ENCODE measurements at places on chromosomes 3 and 15.

DNA sequence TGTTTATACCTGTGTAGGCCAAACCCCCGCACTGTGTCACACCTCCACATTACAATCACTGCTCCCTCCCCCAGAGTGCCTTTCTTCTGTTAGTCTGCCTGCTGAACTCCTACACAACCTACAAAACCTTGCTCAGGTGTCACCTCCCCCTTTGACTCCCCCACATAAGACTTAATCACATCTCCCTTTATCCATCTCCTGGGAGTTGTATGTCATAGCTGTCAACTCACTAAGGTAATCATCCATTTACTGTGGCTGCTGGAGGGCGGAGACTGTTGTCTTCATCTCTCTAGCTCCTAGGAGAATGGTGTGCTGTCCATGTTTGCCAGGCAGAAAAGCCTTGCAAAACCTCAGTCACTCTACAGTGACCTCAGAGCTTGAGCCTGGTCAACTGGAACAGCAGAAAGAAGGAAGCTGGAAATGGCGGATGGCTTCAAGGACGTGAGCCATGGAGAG, 43.8 kb downstream of the ZNF710 start:
- DNase-seq: no peak

DNA sequence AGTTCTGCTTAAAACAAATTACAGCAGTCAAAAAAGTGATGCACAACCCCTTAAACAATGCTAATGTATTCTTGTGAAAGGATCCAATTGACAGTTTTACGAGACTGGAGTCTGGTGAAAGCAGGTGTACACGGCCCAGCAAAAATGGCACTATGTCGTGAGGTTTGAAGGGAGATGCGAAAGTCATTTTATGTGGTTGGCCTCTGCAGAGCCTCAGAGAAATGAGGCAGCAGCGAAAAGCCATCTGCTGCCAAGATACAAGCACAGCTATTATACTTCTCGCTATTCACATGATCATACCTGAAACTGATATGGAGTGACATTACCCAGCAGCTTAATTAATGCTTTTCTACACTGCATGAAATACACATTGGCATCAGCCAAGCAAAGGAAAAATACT, 36.4 kb downstream of the MECOM start:
- DNase-seq: no peak

GRCh38 chr3:194312186-194312742, 38.9 kb downstream of the CPN2 start:
- no peak for DNase-seq

GRCh38 chr3:14861031-14861430, 42.3 kb downstream of the FGD5 start:
- no peak for DNase-seq

GRCh38 chr3:33860373-33861050, 62.1 kb downstream of the PDCD6IP start:
- DNase-seq: no peak

DNA sequence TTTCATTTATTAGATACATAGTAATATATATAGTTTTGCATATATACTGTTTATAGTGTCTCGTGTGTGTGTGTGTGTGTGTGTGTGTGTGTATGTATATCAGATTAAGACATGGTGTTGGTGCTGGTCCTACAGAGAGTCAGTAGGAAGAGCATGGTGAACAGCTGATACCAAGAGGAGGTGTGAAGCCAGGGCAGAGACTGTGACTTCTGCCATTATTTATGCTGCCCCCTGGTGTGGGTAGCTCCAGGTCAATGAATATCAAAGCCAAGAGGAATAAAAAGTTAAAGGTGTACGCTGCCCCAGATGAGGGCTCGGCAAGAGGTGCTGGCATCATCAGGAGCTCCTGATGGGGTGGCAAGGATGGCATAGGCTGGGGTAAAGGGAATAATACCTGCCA, 299.5 kb upstream of the RASGRP1 start:
- no peak for DNase-seq

DNA sequence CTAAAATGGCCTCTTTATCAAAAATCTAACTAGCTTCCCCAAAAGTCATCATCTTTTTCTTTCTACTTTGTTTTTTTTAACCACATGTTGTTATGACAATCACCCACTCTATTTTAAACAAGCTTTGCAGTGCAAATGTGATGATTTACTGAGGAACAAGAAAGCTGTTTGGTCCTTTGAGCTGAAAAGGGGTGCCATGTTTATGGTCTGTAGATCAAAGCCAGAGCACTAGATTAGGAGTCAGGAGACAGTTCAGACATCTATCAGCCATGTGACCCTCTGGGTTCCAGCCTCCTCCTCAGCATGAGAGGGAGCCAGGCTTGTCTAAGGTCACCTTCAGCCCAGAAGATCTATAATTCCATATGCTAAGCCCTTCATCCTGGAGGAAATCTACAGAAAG, 65.9 kb downstream of the RPL22L1 start:
- DNase-seq: no peak

DNA sequence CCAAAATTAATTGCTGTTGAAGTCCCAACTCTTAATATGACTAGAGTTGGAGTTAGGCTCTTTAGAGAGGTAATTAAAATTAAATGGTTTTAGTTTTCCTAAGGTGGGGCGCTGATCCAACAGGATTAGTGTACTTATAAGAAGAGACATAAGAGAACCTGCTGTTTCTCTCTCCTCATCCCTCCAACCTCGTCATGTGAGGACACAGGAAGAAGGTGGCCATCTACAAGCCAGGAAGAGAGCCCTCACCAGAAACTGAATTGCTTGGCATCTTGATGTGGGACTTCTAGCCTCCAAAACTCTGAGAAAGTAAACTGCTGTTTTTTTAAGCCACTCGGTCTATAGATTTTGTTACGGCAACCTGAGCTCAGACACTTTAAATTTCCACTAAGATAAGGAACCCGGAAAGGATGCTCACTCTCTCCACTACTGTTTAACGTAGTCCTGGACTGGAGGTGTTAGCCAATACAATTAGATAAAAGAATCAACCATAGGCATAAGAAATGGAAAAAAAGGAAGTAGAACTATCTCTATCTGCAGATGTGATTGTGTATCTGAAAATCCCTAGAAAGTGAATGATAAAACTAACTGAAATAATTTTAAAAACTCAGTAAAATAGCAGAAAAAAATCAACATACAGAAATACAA, 26.8 kb downstream of the DCBLD2 start:
- no peak for DNase-seq

DNA sequence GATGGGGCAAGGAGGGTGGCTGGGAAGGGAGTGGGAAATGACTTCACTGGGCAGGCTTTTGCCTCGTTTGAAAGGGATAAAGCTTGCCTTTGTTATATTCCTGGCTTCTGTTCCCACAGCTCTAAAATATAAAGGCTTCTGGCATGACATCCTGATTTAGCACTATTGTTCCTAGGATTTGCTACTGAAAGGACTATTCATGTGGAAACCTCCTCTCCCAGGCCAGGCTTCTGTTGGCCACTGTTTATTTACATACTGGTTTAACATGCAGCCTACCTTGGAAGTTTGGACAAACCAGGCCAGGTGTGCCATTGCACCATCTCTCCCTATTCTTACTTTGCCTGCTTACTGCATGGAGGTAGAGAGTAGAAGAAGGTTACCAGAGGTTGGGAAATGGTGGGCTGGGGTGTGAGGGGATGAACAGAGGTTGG, 2.4 kb upstream of the LMCD1 start:
- no peak for DNase-seq

GRCh38 chr3:122993124-122993978, 34.2 kb downstream of the SEMA5B start:
- no peak for DNase-seq

DNA sequence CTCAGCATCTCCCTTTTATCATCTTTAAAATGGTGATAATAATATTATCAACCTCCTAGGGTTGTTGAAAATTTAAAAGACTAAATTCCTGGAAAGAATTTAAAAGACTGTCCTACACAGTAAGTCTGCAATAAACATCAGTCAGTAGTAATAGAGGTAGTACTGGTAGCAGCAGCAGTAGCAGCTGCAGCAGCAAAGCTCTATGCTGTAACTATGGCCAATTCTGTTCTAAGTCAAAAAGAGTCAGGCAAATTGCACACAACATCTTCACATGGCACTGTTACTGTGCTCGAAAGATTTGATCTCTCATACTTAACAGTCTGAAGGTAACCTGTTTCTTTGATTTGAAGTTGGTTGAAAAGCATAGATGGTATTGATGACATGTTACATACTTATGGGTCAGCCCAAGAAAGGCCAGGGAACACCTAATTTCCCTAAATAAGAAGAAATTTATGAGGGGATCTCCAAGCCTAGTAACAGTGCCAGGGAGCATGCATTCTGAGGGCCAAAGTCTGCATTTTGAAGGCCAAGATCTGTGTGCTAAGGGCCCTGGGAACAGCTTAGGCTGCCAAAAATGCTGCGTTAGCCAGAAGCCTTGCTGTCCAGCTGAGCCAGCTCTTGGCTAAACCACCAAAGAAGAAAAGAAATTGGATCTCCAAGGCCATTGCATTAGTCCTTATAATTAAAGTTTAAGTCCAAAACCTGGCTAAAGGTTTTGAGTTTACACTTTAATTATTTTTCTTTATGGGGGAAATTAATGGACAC, 68.2 kb downstream of the SIDT1 start:
- no peak for DNase-seq

- DNase-seq: no peak
Observed at GRCh38 chr15:72173864-72174550, 23.6 kb downstream of the GRAMD2A start.

DNA sequence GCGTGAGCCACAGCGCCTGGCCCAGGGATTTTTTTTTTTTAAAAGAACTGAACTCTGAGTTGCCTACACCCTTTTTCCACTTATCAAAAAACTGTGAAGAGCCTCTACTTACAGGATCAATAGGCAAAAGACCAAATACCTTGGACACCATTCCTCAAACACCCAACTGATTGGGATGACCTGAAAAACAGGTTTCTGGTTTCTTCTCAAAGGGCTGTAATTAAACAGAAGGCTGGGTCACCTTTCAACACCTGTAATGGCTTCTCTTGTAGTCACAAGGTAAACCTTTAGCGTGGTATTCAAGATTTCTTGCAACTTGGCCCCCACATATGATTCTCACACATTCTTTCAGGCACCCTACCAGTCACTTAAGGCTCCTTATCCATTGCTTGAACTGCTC, 38.4 kb upstream of the PLXND1 start:
- DNase-seq: no peak

DNA sequence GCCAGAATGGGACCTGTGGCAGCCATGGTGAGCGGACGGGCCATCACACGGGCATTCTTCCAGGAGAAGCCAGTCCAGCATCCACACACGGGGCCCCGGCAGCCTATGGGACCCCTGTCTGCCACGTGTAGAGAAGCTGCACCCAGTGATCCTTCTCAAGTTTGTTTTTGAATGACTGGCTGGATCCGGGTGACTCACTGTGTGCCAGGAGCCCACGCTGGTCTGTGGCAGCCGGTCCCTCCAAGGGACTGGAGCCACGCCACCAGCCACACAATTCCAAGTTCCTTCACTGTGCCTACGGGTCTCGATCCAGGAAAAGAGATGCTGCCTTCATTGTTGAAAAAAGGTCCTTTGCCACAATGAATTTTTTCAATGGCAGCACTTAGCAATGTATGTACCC, 58.1 kb downstream of the ATP10A start:
- DNase-seq: no peak

GRCh38 chr15:74365598-74366445, 1.6 kb downstream of the CYP11A1 start:
- no peak for DNase-seq

DNA sequence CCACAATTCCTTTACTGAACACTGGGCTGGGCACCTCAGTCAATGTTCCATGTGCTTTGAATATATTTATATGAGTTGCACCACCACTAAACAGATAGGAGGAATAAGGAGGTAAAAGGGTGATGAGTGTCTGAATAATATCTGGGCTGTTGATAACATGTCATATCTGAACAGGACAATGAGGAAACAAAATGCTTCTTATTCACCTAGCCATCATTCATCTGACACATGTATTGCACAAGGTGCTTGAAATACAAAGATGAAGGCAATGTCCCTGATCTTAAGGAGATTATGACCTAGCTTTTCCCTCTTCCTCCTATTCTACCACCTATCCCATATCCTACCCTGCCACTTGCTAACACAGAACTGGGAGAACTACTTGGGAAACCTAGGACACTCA, 8.0 kb upstream of the CERS3 start:
- no peak for DNase-seq

DNA sequence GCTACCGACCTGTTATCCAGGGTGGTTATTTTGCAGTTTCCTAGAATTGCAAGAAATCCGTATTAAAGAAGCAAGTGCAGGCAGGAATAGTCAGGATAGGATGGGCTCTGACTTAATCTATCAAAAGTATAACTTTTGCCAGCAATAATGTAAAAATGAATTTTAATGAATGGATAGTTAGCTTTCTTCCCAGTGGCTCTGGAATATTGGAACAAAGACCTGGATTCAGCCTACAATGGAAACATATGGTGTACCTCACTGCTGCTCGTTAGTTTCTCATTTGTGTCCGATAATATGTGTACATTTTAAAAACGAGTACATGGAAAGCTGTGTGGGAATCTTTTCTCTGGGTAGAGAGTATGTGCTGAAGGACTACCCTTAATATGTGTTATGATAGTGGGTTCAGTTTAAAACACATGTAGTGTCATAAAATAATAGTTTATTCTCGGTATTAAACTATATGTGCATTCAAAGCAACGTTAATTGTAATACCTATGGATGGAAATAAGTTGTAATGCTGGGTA, 805 bp downstream of the SERPINI1 start:
- DNase-seq: no peak

DNA sequence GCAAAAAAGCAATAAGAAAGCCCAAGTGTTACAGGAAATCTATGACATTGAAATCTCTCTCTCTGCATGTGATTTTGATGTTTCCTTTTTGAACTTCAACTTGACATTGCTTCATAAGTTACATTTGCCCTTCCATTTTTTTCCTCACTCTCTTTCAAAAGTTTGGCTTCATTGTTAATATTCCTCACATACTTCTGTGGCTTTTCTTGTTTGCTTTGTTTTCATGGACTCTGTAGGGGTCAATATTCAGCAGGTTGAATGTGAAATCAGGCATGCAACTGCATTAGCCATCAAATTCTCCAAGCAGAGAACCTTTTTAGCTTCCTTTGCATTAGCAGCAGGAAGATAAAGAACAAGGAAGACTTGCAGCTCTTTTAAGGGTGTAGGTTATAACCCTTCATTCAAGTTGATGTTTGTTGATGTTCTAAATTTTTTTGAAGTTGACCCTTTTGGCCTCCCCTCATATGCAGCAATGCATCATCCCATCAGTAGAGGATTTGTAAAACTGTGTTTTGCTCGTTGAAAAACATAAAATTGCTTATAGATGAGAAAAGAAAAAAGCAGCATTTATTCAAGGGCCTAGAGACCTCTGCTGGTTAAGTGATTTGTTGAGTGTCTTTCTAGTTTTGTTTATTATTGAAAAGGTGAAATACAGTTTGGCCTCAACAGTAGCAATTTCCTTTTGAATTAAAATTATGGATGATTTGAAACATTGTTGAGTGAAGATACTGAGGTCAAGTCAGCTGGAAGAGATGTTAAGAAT, 211.4 kb downstream of the IL5RA start:
- no peak for DNase-seq

- no peak for DNase-seq
Observed at GRCh38 chr15:39066677-39067076, 502.1 kb upstream of the RASGRP1 start.

- DNase-seq: peak; percentile 2
Observed at GRCh38 chr15:77107531-77108355, 36.8 kb upstream of the TSPAN3 start.

- DNase-seq: no peak
Observed at GRCh38 chr3:79767194-79767904, 449 bp downstream of the ROBO1 start.

GRCh38 chr3:4986175-4986781, 7.0 kb downstream of the BHLHE40 start:
- no peak for DNase-seq
